MV-4-11 (cell line): ENCODE measurements at places on chromosomes 2 and 18.

- DNase-seq, result no peak
Observed at GRCh38 chr2:58377181-58377580, 136.1 kb upstream of the FANCL start.

- no peak for DNase-seq
Observed at GRCh38 chr2:104177179-104177578, 676.7 kb upstream of the POU3F3 start.

- no peak for DNase-seq
Observed at GRCh38 chr18:74292541-74292858, 737 bp upstream of the CYB5A start.

DNA sequence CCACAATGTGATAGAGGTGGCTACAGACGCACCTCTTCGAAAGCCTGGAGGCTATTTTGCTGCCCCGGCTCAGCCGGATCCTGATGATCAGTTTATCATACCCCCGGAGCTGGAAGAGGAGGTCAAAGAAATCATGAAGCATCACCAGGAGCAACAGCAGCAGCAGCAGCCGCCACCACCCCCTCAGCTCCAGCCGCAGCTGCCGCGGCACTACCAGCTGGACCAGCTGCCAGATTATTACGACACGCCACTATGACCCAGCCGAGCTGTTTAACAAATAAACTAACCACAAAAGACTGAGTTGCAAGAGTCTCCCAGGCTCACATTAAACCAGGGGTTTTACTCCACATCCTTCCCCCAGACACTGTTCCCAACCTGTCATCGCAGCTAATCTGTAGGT, 263.8 kb downstream of the PHLPP1 start:
- DNase-seq, result peak; percentile 96

- DNase-seq, result no peak
Observed at GRCh38 chr2:29347774-29348461, 232.7 kb downstream of the CLIP4 start.

DNA sequence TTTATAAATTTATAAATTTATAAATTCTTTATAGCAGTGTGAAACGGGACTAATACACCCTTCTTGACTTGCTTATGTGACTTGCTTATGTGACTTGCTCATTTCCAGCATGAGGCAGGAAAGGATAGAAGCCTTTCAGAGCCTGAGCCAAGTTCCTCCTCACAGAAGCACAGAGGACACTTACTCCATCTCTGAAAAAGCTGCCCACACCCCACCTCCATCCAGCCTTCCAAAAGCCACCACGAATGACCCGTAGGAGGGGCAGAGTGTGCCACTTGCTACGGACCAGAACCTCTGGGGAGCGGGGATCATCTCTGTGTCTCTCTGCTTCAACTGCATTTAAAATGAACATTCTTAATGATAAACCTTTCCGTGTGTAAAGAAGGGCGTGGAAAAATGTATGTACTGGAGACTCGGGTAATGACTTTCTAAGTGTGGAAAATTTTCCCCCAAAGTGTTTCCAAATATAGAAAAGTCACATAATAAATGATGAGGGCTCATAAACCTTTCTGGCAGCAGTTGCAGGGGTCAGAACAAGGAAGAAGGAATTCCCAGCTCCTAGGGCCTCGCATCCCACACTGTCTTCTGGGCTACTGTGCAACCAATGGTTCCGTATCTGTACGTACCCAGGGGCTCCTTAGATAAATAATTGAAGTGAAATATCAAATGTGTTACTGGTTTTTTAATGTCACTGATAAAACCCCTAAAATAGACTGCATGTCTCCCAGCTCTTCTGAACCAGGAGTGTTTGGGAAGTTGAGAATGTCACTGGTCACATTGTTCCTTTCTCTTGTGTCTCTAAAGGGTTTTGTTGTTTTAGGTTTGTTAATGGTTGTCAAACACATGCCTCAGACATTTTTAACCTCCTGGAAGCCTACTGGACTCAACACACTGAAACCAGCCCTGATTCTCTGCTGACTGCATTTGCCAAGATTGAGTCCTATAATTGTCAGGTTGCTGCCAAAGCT, 104.5 kb upstream of the LTBP1 start:
- no peak for DNase-seq

DNA sequence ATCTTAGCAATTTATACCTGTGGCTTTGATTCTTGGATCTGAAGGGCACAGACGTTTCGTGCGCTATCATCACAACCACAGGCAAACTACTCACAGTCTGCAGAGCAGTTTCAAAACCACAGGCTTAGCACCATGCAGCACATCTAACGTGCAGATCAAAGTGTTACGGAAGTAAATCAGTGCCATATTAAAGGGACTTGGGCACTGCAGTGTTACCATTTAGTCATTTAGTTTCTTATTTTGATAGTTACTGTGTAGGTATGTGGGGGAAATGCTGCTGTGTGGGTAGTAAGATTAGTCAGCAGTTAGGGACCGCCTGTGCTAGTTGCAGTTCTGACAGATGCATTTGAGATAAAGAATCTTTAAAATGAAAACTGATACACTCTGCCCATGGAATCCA, 384.0 kb downstream of the NBAS start:
- DNase-seq, result peak; percentile 23

DNA sequence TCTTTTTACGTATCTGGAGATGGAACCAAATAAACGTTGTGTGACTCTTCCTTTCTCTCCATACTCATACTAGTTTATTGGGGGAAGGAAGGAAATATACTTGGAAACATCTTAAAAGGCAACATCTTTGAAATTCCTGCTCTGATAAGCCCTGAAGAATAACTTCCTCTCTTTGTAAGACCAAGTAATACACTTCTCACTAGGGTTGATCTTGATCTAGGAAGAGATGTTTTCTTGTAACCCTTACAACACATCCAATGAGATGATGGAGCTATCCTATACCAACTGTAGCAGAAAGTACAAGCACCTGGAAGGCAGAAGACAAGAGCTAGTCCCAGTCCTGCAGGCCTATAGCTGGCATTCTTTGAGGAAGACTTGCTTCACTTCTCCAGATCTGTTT, 2.0 kb downstream of the ANKRD44 start:
- peak; percentile 45 for DNase-seq

- DNase-seq, result no peak
Observed at GRCh38 chr2:64221935-64222334, 77.7 kb upstream of the PELI1 start.

DNA sequence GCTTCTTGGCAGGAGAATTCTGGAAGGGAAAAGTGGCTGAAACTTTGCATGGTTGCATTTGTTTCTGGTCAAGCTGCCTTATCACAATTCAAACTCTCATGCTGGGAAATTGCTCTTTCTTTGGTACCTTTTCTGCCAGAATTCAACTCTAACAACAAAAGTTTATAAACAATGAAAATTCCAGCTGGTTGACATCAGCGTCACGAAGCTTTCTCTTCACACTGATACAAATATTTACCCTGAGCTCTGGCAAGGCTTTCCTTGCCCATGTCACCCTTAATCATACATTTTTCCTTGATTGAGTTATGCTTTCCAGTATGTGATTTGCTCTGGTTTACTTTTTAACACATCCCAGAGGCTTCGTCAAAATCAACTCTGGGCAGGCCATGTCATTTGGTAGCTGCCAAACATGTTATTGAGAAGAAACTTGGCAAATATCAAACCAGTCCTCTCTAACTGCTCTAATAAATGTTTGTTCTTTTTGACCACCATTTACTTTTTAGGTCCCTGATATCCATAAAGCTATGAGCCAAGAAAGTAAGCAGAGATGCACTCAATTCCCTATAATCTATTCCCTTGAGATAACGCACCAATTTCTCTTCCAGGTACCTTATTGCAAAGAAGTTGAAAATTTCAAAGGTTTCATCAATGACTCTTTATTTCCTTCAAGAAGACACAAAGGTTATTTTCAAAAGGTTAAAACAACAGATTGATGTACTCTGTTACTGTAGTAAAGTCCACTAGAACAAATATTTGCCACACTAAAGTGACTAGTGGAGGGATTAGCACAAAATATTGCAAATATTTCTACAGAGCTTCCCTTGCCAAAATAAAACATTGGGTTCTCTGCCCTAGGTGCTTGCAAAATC, 1241.1 kb upstream of the ZEB2 start:
- no peak for DNase-seq

GRCh38 chr2:106812383-106812782, 73.6 kb downstream of the ST6GAL2 start:
- no peak for DNase-seq

- no peak for DNase-seq
Observed at GRCh38 chr2:233831861-233832260, 22.5 kb downstream of the HJURP start.

DNA sequence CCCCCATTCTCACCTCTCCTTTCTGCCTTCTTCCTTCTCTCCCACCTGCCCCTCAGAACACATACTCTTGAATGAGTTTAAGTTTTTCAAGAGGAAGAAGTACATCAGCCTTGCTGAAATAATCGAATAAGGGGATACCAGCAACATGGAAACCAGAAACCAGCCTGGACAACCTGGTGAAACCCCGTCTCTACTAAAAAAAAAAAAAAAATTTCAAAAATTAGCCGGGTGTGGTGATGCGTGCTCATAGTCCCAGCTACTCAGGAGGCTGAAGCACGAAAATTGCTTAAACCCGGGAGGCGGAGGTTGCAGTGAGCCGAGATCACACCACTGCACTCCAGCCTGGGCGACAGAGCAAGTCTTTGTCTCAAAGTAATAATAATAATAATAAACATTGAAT, 75.0 kb upstream of the SLC1A4 start:
- no peak for DNase-seq

GRCh38 chr2:68564426-68564825, 79.0 kb upstream of the PROKR1 start:
- no peak for DNase-seq

DNA sequence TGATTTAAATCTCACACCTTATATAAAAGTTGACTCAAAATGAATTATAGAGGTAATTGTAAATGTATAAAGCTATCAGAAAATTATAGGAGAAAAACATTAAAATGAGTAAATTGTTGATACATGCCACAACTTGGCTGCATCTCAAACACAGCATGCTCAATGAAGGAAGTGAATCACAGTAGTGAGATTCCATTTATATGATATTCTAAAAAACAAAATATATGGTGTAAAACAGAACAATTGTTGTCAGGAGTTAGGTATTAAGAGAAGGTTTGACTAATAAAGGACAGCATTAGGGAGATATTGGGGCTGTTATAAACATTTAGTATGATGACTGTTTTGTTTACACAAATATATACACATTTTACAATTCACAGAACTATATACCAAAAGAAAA, 356.6 kb upstream of the CELF4 start:
- no peak for DNase-seq

DNA sequence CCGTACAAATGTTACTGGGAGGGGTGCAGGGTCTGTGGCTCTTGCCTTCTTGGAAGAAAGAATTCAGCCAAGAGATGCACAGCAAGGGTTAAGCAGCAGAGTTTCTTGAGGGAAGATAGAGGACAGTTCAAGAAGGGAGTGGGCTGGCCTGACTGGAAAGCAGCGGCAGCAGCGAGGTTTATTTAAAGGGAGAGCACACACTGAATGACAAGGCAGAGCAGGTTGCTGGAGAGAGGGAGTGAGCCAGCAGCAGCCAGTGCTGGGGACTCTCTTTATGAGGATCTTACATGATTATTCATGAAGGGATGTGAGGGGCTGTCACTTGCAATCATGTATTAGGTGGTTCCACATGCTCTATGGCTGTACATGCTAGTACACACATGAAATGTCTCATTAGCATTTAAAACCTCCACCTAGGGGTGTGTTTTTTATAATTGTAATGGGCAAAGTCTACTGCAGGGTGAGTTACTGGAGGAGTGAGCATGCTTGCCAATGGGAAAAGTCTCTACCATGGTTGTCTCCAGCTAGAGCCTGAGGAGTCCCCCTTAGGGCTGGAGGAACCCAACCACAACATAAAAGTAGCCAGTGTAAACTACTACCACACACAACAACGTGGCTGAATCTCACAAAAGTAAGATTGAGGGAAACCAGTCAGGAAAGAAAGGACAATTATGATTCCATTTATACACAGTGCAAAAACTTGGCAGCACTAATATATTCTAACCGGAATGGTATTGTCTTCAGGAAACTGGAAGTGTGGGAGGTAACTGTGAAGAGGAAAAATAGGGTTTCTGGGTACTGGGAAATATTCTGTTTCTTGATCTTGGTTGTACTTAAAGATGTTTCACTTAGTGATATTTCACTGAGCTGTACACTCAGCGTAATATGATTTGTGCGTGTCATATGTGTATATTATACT, 87.6 kb upstream of the FAM110C start:
- DNase-seq, result no peak

- no peak for DNase-seq
Observed at GRCh38 chr2:233819884-233820773, 34.2 kb downstream of the HJURP start.

- DNase-seq, result no peak
Observed at GRCh38 chr2:241116606-241117560, 14.8 kb upstream of the MTERF4 start.

DNA sequence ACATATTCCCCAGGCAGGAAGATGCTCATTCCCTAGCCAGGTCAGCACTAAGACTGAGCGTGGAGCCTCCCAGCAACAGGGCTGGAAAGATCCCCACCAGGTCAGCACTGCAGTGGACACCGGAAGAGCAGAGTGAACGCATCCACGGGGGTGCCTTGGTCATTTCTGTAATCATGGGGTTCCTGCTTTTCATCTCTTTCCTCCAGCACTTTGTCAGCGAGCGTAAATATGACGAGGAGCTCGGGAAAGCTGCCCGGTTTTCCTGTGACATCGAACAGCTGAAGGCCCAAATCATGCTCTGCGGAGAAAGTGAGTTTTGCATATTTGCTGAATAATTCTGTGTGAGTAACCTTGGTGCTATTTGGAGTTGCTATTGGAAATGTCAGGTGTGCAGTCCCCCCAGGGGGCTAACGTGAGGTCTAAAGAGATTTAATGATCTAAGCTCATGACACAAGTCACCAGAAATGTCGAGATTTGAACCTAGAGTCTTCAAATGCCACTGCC, 40.1 kb downstream of the KCTD18 start:
- DNase-seq, result no peak

GRCh38 chr2:173397539-173397938, 42.9 kb downstream of the CDCA7 start:
- DNase-seq, result no peak

DNA sequence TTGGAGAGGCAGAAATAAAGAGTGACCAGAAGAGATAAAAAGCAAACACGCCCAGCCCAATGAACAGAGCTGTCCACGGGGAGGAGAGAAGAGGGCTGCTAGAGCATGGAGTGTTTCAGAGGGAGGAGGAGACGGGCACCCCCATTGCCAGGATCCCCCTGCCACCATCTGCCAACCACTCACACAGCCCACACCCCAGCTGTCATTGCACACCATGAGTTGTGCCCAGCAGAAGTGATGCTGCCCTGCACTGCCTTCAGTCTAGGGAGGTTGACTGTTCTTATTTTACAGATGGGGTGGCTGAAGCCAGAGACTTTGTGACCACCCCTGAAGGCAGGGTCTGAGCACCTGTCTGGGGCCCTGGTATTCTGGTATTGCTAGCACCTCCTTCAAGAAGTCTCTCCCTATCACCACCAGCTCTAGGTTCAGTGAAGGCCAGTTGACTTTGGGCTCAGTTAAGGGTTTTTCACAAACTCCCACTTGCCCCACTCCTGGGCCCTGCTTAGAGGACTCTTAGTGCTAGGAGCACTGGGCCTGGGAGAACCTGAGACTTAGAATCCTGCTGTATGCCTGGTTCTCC, 2.4 kb downstream of the FABP1 start:
- DNase-seq, result no peak
